ENCODE measurements at places on chromosomes 2 and 18.
A peak's percentile ranks its signal among the peaks of the same experiment; 100 is the strongest.

- DNase-seq: peak; percentile 56
Observed at GRCh38 chr18:48928787-48929186, 22.0 kb downstream of the SMAD7 start.

- DNase-seq: no peak
Observed at GRCh38 chr2:174587579-174587978, 10.0 kb downstream of the WIPF1 start.

DNA sequence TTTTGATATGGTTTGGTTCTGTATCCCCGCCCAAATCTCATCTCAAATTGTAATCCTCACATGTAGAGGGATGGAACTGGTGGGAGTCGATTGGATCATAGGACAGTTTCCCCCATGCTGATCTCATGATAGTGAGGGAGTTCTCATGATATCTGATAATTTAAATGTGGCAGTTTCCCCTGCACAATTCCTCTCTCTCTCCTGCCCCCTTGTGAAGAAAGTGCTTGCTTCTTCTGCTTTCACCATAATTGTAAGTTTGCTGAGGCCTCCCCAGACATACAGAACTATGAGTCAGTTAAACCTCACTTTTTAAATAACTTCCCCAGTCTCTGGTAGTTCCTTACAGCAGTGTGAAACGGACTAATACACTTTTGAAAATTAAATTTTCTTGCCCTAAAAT is 12.3 kb upstream of the KCNJ3 start:
- DNase-seq: no peak

DNA sequence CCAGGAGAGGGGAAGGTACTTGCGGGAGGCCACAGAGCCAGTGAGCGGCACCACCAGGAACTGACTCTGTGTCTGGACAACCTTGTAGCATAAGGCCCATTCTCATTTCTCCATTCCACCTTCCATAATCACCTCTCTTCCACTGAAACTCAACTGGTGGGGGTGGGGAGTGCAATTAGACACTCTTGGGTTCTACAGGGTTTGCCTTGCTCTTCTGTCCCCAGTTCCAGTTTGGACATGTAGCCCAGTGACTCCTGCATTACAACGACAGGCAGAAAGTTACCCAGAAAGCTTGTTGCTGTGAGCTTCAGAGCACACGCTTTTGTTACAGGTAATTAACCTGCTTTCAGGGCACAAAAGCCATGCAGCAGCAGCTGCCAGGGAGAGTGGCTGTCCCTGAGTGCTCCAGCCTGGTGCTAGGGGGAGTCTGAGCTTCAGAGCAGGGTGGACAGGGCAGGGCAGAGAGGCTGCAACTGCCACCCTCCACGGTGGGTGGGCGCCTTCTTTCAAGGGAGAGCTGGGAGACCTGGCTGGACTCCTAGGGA is 65.2 kb downstream of the COPS8 start:
- no peak for DNase-seq

- DNase-seq: no peak
Observed at GRCh38 chr2:45432406-45432805, 178.7 kb downstream of the SRBD1 start.

- no peak for DNase-seq
Observed at GRCh38 chr2:201139836-201140604, 24.1 kb downstream of the CFLAR start.

DNA sequence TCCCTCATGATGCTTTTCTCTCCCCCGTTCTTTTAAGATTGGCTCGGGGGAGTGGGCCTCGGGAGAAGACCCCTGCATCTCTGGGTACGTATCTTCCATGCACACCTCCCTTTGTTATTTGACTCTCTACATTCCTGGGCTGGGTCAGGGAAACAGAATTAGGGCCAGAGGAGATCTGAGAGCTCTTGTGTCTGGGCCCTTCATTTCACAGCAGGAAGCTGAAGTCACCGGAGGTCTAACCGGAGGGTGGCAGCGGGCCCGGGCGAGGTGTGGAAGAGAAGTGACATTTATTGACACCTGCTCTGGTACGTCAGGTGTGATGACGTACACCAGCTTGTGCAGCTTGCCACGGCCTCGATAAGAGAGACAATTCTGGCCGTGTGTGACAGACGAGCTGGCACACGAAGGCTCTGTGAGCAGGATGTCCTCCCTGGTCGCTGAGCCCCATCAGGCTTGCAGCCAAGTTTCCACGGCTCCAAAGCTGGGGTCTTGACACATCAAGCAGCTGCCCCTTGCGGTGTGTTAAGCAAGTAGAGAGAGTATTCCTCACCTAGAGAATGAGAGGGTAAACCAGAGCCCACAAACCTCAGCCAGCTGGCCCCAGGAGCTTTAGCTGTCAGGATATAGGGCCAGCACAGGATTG is 30.4 kb downstream of the TOGARAM2 start:
- no peak for DNase-seq

- no peak for DNase-seq
Observed at GRCh38 chr2:74001781-74002504, 17.2 kb downstream of the TET3 start.

- DNase-seq: no peak
Observed at GRCh38 chr2:46964835-46965560, 49.4 kb upstream of the MCFD2 start.

- no peak for DNase-seq
Observed at GRCh38 chr2:70767079-70767698, 811 bp downstream of the ADD2 start.

- DNase-seq: no peak
Observed at GRCh38 chr2:105580870-105581554, 163.7 kb upstream of the NCK2 start.

DNA sequence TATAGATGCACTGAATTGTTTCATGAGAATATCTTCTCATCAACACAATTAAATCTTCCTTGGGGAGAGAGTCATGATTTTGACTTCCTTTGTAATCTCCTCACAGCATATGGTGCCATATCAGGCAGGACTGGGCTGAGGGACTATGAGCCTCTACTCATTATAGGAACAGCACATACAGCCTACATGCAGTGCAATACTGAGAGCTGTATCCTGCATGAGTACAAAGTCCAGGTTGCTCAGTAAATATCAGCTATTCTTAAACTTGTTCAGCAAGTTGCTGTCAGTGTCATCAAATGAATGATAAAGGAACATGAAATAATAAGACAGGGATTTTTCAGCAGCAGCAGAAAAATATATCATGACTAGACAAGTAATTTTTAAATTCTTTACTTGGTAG is 10.8 kb downstream of the DLGAP1 start:
- no peak for DNase-seq

DNA sequence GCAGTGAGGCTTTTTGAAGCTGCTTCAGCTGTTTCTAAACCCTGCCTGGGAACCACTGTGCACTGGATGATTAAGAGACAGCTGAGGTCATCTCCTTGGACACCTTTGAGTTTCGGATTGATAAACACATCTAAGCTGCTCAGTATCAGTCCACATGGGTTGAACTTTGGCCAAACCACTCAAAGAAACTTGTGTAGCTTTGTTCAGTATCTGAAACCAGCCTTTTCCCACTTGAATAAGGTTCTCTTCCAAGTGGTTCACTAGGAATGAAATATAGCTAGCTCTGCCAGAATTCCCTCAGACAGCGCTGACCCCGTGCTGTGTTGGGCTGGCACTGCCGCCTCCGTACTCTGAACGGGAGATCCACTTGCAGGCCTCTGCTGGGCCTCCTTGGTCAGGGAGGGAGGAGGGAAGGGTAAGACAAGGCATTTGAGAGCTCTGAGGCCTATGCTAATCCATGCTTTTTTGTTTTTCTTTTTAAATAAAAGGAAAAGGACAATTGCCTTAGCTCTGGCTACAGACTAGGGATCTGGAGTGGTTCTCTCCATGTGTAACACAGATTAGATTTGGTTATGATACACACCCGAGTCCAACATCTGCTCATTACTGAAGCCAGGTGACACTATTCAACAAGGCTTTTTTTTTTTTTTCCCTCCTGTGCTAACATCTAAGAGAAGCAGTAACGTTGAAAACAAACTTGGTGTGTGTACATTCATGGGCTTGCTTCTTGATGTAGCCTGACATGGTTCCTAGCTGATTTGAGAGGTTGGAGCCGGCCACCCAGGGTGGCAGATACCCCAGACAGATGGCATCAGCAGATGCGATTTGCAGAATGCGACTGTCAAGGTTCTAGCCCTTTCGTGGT is 67.7 kb downstream of the NCK2 start:
- DNase-seq: no peak

DNA sequence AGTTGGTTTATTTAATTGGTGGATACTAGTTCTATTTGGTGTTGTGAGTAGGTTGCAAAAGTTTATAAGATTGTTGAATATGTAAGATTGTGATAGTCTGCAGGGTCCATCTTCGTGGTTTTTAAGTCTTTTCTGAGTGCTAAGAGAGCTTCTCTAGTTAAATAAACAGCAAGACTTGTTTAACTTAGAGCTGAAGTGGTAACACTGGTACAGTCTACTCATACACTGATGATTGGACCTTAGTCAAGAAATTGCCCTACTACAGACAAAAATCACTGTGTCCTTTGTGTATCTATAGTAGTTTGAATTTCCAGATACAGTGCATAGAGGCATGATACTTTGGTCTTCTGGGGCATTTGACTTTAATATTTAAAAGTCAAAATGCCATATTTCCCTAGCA is 94.6 kb downstream of the PHLPP1 start:
- no peak for DNase-seq

- no peak for DNase-seq
Observed at GRCh38 chr2:108285616-108286015, 3.1 kb upstream of the SULT1C2 start.

GRCh38 chr2:114534116-114535084 is 92.0 kb downstream of the DPP10 start:
- DNase-seq: no peak

DNA sequence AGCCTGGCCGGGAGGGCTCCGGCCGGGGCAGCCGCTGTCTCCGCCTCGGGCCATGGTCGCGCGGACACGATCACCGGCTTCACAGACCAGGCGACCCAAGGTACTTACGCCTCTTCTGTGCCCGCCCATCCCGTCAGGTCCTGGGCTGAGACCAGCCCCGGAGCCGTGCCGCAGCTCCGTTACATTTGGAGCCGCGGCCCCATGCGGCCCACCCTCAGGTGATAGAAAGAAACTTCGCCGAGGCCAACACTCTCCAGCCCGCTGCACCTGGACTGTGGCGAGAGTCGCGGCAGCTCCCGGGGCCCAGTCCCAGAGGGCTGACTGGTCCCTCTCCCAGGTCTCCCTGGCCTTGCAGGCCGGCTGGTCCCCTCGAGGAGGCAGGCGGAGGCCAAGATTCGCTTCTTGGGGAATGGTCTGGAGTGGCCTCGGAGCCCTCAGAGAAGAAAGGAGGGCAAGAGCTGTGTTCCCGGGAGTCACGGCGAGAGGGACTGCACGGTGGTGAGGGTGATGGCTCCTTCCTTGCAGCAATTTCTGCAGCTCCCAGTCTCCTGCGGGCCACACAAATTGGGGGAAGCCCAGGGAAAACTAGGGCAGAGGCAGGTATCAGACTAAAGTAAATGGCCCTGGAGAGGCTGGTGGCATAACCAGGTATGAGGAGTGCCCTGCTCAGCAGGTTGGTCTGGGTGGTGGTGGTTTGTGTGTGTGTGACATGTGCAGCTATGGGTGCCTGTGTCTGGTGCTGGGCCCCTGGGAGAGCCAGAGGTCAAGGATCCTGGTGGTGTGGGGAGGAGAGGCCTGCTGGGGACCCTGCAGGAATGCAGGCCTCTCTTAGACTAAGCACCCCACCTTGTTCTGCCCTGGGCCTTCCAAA is 822 bp downstream of the GDF7 start:
- no peak for DNase-seq

DNA sequence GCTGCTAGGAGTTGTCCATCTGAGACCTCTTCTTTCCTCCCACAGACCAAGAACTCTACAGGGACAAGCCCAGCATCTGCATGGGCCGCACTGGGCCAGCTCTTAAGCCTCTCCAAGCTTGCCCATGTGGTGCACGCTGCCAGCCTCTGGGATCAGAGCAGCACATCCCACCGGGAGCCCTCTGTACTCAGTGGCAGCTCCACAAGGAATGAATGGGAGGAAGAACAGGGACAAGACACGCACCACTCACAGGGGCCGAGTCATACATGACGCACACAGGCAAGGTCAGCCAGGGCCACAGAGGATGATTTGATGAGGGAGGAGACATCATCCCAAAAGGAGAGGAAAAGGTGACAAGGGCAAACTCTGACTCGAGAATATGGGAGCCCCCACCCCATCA is 268.3 kb downstream of the KLHL29 start:
- DNase-seq: no peak

- no peak for DNase-seq
Observed at GRCh38 chr2:186968277-186968676, 119.3 kb upstream of the ZSWIM2 start.

DNA sequence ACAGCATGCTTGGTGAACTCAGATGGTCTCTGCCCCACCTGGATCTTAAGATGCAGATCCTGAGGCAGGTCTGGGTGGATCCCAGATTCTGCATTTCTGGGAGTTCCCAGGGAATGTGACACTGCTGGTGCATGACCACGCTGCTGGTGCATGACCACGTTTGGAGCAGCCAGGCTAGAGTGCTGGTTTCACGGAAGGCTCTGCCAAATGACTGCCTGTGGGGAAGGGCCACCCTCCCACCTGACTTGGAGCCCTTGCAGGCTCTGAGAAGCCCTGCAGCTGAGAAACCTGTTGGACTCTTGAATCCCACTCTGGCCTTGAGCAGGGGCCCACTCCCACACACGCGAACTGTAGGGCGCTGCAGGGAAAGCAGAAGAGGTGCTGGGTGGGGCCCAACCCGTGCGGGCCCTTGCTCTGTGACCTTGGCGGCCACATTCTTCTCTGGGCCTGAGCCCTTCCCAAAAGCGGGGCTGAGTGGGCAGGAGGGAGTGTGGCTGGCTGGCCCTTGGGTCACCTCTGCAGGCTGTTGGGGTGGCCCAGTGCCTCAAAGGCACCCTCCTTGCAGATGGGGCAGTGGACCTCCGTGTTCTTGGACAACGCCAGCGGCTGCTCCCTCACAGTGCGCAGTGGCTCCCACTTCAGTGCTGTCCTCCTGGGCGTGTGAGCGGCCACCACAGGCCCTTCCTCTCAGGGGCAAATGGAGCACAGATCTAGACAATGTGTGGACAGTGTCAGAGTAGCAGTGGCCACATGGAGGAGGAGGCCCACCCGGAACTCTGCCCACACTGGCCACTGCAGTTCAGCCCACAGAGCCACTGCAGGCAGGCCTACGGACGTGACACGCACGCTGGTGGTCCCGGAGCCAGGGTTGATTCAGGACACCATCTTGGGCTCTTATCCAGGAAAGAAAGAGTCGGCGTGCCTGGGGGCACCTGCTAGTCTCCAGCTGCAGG is 7.9 kb downstream of the ERFE start:
- DNase-seq: no peak

DNA sequence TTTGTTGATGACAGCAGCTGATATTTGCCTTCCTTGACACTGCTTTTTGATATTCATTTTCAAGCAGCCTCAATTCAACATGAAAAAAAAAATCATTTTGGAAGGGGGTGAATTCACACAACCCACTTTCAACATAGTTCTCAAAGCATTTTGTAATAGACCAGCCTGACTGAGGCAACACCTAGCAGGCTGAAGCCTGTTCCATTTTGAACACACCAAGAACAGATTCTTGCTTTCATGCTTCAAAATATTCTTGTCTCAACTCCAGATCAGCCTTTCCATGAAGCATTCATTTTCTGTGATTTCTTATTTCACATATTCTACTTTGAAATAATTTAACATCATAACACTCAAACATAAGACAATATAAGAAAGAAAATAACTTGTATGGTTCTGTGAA is 812.6 kb upstream of the POU3F3 start:
- no peak for DNase-seq

GRCh38 chr2:8598295-8599165 is 83.3 kb upstream of the ID2 start:
- no peak for DNase-seq

Data from caudate nucleus (tissue), 63 donors.